ENCODE measurements at places on chromosomes 2 and 18.

DNA sequence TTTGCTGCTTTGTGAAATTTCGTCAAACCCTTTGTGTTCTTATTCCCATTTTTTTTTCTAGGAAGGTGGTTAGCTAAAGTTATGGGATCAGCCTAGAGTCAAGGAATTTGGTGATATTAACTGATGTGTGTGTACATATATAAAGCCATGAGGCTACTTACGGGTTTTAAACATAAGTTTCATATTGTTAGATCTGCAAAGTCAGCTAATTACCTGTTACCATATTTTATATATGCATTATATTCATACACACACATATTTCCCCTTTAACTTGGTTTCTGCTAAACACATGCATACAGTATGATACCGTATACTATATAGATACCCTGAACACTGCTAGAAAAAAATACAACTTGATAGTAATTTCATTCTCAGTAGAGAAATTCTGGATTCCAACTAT is 241.0 kb downstream of the NYAP2 start:
- no peak for DNase-seq

- no peak for DNase-seq
Observed at GRCh38 chr2:120465012-120465700, 119.2 kb downstream of the INHBB start.

GRCh38 chr18:78659057-78659456 is 320.6 kb upstream of the SALL3 start:
- DNase-seq, result no peak

GRCh38 chr2:16014041-16014787 is 73.9 kb downstream of the MYCN start:
- DNase-seq, result no peak

DNA sequence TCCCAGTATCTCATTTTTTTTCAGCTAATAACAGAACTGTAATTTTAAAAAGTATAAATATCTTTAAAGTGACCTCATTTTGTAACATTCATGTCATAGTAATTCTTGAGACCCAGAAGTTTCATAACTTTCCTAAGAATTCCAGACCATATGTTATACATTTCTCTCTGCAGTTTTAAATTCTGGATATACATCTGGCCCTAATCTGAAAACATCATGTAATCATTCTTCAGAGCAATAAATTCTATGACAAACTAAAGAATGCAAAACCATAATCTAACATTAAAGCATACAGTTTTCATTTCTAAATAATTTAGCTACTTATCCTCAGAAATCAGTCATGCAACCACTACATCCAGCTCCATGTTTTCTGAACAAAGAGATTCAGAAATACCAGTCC is 198.3 kb upstream of the SLC35G4 start:
- no peak for DNase-seq

DNA sequence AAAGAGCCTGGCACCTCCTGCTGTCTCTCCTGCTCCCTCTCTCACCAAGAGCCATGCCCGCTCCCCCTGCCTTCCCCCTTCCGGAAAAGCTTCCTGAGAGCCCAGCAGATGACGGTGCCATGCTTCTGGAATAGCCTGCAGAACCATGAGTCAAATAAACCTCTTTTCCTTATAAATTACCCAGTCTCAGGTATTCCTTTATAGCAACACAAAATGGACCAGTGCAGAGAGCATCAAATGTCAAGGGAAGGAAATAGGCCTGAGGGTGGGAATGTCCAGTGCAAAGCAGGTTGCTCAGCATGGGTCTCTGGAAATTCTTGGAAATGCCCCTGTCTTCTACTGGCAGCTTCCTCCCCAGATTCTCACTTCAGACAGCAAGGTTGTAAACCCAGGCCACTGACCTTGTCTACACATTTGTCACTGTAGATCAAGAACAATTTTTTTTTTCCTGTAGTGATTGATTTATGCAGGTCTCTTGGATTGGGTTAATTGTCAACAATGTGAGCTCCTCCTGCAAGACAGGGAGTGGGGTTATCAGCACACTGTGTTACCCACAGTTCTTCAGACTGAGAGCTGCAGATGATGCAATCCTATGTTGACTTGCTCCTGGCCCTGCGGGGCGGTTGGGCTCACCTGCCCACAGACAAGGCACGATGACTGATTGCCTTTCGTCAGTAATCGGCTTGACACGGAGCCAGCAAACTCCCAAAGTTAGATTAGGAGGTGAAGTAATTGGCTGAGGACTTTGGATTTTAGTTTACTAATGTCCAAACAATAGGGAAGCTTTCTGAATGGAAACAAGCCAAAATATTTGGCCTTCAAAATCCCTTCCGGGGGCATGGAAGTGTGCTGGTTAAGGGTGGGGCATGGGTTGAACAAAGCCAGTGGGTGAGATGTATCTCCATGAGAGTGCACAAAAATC is 5.4 kb upstream of the BOD1L2 start:
- DNase-seq, result no peak

DNA sequence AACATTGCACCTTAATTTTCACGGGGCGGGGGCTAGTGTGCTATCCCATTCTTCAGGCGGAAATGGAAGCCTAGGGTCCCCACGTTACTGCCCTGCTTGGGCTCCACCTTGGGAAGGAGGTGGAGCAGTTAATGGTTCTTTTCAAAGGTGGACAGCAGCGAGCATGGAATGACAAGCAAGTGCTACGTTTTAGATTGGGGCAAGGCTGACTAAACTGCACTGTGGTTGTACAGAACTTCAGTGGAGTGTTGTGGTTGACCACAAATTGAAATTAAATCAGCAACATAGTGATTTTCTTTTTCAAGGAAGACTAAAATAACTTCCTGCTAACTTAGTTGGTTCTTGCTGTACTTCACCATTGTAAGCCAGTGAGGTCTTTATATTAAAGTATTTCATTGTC is 47.0 kb downstream of the CHRNA1 start:
- no peak for DNase-seq

DNA sequence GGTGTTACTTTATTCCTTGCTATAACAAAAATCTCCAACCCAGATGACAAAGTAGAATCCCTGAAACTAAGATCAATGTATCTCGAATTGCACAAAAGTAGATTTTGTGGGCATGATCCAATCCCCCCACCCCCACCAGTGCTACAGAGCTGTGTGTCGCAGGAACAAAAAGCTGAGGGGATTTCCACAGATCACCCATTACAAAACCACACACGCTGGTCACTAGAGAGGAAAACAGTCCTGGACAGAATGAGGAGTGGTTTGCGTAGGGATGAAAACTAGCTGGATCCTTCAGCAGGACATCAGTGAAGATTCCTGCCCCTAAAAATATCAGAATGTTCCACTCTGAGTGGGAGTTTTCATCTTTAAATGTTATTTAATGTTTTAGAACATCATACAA is 165.3 kb upstream of the STK17B start:
- no peak for DNase-seq

GRCh38 chr2:119819846-119820245 is 60.1 kb downstream of the PTPN4 start:
- no peak for DNase-seq

DNA sequence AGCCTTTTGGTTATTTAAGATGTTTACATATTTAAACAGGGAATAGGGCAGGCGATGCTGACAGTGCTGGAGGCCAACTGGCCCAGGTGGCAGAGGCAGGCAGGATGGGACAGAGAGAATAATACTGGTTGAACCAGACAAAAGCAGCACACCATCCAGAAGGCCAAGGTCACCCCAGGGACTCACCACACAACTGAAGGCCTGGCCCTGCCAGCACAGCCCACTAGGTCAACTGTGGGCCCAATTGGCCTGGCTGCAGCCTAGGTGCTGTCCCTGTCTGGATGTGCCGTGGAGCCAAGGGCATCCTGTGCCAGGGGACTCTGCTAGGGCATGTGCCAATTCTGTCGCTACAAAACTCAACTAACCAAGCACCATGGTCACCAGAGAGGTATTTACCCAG is 69.2 kb downstream of the RNF152 start:
- DNase-seq, result no peak

GRCh38 chr2:201228271-201228911 is 31.9 kb upstream of the CASP8 start:
- DNase-seq, result no peak

DNA sequence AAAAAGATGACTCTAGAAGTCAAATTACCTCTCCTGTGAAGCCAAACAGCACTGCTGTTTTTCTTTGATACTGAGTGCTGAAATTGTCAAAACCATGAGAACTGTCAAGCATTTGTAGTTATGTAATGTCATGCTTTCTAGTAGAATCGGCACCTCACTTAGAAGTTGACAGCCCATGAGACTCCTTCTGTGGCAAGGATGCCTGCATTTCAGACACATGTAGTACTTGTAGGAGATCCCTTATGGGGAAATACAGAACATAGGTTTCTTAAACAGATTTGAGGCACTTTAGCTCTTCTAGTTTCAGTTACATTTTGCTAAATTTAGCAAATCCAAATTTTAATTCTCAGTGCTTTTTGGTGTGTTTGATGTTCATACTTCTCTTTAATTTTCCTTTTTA is 15.7 kb downstream of the ZNF407 start:
- DNase-seq, result no peak

GRCh38 chr2:215357660-215358059 is 45.8 kb downstream of the ATIC start:
- DNase-seq, result no peak

GRCh38 chr2:28593160-28593755 is 97.4 kb downstream of the PLB1 start:
- no peak for DNase-seq

DNA sequence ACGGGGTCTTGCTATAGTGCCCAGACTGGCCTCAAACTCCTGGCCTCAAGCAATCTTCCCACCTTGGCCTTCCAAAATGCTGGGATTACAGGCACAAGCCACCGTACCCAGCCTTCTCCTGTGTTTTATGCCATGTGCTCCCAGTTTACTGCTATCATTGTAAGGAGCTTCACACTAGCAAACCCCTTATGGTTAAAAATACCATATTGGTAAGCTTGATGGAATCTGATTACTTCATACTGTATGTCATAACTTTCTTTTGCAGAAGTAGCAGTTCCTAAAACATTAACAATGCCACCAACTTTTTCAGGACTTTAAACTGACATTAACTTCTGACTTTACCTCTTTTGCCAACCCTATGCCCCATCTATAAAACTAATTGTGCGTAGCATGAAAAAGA is 36.2 kb downstream of the HAT1 start:
- no peak for DNase-seq

DNA sequence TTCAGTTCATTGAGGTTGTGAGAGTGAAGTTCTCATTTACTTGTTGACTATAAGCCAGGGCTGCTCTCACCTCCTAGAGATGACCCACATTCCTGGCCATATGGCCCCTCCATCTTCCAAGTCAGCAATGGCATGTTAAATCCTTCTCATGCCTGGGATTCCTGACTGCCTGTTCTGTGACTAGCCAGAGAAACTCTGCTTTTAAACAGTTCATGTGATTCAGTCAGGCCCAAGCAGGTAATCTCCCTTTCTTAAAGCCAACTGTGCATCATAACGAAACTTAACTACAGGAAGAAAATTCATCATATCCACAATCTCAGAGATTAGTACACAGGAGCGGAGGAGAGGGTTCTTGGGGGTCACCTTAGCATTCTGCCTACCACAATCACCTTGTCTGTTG is 11.5 kb downstream of the DPP4 start:
- no peak for DNase-seq

DNA sequence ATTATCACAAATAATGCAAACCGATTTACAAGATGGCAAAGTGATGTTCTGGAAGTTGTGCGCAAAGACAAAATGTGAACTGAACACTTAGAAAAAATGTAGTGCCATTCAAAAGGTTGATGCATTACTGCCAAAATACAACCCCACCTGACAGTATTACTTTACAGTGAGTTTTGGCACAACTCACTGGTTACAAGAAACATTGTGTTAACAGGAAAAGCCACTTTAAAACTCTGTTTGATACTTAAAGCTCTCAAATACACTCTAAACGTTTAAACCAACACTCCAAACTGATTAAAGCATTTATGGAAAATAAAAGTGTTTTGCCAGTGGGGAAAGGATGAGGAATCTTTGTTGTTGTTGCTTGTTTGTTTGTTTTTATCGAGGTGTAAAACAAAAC is 173.4 kb upstream of the SATB2 start:
- no peak for DNase-seq

GRCh38 chr2:34280606-34281005 is 681.5 kb upstream of the FAM98A start:
- DNase-seq, result no peak

DNA sequence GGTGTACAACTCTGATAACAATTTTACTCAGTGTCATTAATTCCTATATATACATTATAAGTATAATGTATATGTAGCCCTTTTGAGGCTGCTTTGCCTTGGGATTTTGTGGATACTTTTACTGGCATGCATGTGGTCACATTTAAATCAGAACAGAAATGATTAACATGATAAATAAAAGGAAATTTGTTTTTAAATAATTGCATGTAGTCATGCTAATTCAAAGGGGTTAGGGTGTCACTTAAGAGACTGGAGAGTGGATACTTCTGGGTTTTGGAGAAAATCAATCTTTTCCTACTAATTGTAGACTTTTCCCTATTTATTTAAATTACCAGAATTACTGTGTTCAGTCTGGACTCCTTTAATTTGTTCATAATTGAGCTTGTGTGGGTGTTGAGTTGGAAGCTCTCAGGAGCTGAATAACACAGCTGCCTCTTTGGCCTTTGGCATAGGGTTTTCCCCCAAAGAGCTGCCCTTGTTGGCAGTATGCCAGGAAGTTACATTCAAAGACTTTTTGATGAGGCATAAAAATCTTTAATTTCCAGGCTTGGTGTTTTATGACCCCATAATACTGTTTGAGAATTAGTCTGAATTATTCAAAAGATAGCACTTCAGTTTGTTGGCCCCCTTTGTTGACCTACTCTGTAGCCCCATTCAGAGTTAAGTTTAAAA is 484.7 kb upstream of the NRP2 start:
- no peak for DNase-seq

DNA sequence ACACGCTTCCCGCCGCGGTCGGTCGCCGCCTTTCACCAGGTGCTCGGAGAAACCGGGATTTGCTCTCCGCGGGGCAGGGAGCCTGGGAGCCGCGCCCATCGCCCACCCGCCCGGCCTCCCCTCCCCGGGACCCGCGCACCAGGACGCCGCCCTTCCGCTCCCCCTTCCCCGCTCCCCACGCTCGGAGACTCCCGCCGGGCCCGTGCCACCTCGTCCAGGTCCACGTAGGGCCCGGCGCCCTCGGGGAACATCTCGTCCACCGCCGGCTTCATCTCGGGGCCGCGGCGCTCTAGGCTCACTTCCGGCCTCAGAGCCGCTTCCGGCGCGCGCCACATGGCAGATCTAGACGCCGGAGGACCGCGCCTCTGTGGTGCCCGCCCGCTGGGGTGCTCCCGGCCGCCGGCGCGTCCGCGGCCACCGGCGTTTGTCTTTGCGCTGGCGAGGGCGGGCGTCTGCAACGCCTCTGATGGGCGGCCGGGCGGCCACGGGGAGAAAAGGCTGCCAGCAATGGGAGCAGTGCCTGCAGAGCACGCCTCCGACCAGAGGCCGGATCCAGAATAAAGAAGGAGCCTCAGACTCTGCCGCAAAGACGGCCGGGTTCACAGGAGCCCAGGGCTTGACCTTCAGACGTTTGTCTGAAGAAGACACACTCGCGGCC is at the start of gene COPS9:
Gene COPS9, minus strand, starts transcription at position 293 of the 658 bp plus-strand sequence. Its CDS starts 21 bp downstream, at position 272.
- peak; percentile 86 for DNase-seq

DNA sequence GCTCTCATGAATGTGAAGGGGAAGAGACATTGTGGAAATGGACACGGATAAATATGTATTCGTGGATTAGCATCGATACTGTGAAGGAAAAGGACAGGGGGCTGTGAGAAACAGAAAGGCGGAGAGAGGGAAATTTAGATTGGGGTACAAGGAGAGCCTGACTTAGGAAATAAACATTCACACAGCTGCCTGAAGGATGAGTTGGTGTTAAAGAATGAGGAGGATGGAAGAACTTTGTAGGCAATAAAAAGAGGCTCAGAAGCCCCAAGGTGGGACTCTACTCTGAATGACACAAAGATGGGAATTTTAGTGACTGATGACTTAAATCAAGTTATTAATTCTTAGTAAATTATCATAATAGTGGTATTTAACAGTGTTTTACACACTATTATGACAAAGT is 10.1 kb downstream of the MYO1B start:
- no peak for DNase-seq
